ENCODE measurements at places on chromosomes 5 and 9.

- no peak for DNase-seq
Observed at GRCh38 chr5:135136546-135136945, 102.5 kb upstream of the PITX1 start.

DNA sequence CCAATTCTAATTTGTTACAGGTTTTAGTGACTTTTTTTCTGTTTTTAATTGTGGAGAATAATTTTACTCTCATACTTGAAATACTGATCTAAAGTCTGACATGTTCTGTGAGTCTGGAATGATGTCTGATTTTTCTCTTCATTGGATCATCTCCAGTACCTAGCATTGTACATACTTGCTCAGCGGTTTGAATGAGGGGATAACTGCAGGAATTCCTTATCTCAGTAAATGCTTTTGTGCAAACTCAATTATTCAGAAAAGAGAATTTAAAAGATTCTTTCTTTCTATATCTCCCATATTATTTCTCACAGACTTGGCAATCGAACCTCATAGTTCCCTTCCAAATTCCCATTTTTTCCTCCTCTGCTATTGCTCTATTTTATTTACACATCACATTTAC lies 397.9 kb upstream of the SGCD start:
- no peak for DNase-seq

- no peak for DNase-seq
Observed at GRCh38 chr9:136857581-136858412, 5.7 kb downstream of the MAMDC4 start.

DNA sequence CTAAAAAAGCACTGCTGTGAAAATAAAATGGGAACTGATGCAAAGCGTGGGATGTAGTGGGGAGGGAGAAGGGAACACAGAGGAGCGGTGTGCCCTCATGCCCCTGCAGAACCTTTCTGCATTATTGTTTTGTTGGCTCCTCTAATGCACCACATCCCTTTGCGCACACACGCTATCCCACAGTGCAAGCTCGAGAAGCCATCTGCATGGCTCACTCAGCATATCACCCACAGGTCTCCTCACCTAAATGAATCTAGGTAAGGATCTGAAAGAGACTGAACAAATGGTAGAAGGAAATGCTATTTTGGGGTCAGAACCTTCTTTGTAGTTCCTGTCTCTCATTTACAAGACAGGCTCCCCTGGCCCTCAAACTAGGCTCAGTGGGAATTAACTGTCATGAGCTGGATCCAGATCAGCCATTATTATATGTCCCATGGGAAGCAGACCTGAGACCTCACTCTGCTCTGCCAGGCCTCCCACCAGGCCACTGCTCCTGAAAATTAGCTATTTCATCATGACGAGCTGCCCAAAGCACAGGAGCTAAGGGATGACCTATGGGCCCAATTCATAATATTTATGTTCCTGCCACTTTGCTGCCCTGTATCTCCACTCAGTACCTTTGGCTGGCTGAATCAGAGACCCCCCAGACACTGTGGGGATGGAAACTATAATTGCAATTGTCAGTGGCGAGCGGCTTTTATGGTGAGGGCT lies 169.4 kb downstream of the SPOCK1 start:
- no peak for DNase-seq

GRCh38 chr9:93365427-93366118 lies 85.9 kb upstream of the FAM120A start:
- DNase-seq: no peak

- DNase-seq: no peak
Observed at GRCh38 chr9:87359958-87360601, 137.6 kb upstream of the DAPK1 start.

- no peak for DNase-seq
Observed at GRCh38 chr9:89538871-89539270, 41.0 kb upstream of the SEMA4D start.

DNA sequence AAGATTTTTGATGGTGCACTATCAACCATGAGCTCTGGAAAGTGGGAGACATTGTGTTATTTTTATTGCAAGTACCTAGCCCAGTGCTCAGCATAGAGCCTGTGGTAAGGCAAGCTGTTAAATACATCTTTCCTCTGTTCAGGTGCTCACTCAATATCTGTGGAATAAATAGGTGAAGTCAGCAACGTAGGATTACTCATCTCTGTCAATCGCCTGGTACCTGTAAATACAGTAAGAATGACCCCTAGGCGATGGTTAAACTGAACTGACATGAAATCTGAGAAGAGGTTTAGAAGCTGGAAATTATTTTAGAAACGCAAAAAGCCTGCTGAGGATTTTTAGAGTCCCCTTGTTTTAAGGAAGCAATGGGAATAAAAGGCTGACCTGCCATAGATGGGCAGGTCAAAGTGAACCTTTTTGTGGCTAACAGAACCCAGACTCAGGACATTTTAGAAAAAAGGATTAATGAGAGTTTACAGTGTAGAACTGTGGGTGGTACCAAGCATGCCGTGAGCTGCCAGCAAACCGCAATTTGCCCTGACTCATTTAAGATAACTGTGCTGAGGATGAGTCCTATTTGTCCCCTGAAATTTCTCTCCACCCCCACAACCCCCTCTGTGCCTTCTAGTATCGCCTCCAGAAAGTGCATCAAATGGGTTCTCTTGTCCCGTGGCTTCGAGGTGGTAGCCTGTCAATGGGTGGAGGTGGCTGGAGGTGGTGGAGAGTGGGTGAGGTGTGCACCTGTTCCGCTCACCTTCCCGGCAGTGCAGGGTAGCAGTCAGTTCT lies 375.1 kb downstream of the MED10 start:
- DNase-seq: no peak

- DNase-seq: no peak
Observed at GRCh38 chr5:32584646-32585045, 711 bp upstream of the SUB1 start.

DNA sequence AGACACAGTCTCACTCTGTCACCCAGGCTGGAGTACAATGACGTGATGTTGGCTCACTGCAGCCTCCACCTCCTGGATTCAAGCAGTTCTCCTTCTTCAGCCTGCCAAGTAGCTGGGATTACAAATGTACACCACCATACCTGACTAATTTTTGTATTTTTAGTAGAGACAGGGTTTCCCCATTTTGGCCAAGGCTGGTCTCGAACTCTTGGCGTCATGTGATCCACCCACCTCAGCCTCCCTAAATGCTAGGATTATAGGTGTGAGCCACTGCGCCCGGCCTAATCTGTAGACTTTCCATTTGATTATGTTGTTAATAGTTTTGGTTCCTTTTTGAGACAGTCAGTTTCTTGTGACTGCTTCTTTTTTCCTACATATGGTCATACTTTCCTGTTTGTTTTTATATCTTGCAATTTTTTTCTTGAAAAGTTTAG lies 31.0 kb downstream of the MTREX start:
- peak; percentile 7 for DNase-seq

DNA sequence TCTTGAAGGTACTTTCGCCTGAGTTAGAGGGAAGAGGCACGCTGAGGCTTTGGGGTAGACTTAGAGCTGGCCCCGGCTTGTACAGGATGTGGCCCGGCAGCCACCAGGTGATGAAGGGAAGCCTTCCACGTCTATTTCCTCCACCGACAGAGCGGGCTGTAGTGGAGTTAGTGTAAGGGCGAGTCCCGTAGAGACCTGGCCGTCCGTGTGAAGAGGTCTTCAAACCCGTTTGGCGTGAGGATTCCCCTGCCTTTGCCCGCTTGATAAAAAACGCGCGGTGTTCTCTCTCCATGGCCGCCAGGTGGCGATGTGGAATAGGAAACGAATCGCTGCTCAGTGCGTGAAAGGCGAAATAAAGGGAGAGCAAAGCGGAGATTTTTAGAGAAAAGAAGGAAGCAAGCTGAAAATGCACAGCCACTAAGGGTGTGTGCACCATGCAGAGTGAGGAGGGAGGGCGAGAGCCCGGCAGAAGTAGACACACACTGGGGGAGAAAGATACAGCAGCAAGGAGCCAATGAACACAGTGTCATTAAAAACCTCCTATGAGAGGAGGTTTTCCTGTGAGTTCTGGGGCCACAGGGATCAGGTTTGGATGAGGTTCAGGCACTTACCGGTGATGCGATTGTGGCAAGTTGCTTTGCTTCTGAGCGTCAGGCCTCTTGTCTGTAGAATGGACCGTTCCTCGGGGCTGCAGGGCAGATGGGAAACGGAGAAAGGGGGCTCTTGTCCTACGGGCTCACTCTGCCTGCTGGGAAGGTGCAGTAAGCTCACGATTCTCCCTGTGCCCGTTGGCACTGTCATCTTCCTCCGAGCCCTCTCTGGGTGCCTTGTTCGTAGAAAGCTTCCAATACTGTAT lies 34.2 kb downstream of the STC2 start:
- peak; percentile 67 for DNase-seq

- DNase-seq: no peak
Observed at GRCh38 chr5:170336065-170336464, 38.5 kb upstream of the LCP2 start.

GRCh38 chr9:135343837-135344522 lies 135.6 kb upstream of the PPP1R26 start:
- DNase-seq: peak; percentile 73

GRCh38 chr5:142692321-142692894 lies 6.5 kb upstream of the FGF1 start:
- no peak for DNase-seq

- no peak for DNase-seq
Observed at GRCh38 chr9:85898332-85898731, 42.6 kb upstream of the NAA35 start.

GRCh38 chr9:124723352-124723751 lies 47.8 kb downstream of the NR6A1 start:
- no peak for DNase-seq

DNA sequence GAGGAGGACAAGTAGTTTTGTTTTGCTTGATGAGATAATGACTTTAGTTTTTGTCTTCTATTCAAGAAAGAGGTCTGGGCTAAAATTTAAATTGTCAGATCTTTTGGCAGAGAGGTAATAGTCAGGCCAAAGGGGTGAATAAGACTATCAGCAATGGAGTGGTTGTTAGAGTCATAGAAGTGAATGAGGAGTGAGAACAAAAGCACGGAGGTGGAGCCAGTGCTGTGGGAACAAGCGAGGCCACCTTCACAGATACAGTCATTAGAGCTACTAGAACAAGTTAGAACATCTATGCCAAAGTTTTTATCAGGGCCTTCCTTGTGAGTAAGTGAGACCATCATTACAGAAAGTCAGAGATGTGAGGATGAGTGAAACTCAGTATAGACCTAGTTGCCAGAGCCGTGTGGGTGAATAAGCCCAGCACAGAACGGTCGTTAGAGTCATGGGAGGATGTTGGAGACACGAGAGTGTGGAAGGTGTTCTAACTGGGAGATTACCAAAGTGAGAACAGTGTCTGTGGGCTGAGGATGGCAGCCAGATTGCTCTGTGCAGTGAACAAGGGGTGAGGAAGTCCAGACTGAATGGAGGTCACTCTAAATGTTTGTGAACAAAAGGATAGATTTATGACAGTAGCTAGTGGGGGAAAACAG lies 135.1 kb downstream of the RPS23 start:
- no peak for DNase-seq

GRCh38 chr5:110878115-110878514 lies 139.3 kb downstream of the SLC25A46 start:
- no peak for DNase-seq

DNA sequence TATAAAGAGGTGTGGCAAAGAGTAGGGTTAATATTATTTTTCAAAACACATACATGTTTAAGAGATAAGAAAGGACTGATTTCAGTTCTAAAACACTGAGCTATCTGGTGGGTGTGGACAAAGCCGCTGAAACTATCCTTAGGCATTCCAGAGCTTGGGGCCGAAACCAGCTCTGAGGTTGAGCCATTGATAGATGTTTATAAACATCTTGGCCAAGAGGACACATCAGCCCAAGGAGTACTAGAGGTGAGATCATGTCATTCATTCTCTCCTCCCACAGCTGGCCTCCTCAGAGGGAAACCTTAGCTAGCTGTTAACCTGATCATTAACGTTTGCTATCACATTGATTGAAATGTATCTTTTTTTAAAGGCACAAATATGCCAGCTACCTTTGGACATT lies 89.9 kb downstream of the NLN start:
- DNase-seq: no peak

- DNase-seq: no peak
Observed at GRCh38 chr9:129602598-129603415, 18.1 kb downstream of the C9orf50 start.

- no peak for DNase-seq
Observed at GRCh38 chr9:22107202-22108045, 98.3 kb upstream of the CDKN2B start.

DNA sequence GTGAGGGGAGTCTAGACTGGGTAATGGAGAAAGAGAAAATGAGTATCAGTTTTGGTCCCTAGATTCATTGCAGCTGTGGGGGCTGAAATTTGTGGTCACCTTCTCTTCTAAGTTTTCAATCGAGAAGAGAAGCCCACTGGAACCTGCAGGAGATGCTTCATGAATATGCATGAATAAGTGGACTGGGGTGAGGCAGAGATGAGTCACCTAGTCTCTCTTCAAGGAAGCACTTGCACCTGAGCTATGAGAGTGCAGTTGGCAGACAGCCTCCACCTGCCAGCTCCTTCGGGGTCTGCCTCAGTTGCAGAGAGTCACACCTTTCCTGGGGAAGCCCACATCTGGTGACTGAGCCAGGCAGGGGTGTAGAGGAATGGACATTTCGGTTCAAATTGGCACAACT lies 69.1 kb downstream of the ZNF366 start:
- DNase-seq: no peak

DNA sequence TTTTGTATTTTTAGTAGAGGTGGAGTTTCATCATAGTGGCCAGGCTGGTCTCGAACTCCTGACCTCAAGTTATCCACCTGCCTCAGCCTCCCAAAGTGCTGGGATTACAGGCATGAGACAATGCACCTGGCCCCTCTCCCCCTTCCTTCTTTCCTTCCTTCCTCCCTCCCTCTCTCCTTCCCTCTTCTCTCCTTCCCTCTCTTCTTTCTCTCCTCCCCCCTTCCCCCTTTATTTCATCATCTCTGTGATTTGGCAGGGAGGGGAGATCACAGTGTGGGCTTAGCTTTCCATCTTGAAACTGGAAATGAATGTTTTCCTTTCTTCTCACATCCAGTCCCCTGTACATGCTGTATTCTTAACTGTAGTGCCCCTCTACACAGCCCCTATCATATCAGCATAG lies 12.7 kb downstream of the RHOBTB3 start:
- DNase-seq: no peak

DNA sequence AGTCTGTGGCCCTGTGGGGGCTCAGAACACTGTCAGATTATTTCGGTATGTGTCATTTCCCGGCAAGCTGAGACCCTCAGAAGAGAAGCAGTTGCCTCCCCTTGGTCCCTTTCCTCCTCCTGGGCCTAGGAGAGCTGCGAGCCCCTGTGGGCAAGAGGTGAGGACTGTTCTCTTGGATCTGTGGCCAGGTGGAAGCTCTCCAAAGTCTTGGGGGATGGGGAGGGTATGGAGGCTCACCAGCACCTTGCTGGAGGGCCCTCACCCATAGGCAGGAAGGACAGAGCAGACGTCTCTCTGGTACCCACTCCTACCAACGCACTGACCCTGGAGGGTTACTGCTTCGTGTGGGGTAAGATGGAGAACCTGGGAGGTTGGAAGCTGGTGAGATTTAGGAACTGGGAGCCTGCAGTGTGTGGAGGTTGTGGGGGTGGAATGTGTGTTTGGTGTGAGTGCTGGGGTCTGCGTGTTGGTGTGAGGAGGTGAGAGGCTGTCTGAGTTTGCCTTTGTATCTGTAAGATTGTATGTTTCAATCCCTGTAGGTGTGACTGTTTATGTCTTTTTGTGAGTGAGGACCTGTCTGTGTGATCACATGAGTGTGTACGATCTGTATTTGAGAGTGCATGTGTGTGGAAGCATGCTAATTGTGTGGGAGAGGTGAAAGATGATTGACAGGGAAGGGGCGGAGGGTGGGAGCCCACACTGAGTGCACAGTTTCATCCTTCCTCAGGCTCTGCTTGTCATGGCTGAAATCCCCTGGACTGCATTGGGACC lies 52.4 kb upstream of the PSD2 start:
- no peak for DNase-seq
